NCI-H774 (cell line): ENCODE measurements at places on chromosomes 1 and 21.

DNA sequence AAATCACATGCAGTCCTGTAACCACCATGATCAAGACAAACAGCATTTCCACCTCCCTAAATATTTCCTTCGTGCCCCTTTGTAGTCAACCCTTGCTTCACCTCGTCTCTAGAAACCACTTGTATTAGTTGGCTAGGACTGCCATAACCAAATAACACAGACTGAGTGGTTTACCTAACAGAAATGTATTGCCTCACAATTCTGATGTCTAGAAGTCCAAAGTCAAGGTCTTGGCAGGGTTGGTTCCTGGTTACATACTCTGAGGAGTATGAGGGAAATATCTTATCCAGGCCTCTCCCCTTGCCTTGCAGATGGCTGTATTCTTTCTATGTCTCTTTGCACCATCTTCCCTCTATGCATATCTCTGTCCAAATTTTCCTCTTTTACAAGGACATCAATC, 23.3 kb upstream of the FRRS1 start:
- DNase-seq = no peak

DNA sequence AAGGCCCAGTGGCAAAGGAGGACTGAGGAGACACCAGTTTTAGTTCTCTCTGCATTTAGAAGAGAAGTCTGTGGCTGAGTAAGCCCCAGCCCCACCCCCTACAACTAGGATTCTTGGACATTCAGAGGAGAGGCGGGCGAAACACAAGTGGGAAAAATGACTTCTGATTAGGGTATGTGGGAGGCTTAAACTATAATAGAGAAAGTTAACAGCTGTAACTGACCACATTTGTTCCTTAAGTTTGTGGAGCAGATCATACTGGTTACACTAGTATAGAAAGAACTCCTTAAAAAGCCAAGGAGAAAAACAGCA, 11.2 kb upstream of the TRIM33 start:
- DNase-seq = no peak

DNA sequence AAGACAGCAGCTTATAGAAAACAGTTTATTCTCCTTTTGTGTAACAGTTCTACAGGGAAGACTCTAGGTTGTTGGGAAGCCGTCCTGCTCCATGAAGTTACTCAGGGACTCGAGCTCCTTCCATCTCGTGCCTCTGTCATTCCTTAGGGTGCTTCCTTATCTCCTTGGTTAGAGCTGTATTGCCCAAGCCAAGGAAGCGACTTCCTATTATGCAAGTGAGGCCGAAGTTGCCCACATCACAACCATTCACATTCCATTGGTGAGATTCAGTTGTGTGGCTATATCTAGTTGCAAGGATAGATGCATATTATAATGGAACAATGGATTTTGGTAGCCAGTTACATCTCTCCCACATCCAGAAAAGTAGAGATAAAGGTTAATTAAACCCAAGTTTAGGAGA, 9.0 kb downstream of the GSTM5 start:
- DNase-seq = no peak

- no peak for DNase-seq
Measured at GRCh38 chr1:201880928-201881571, 7.6 kb upstream of the SHISA4 start.

GRCh38 chr1:91774520-91775203, 111.3 kb downstream of the TGFBR3 start:
- no peak for DNase-seq

DNA sequence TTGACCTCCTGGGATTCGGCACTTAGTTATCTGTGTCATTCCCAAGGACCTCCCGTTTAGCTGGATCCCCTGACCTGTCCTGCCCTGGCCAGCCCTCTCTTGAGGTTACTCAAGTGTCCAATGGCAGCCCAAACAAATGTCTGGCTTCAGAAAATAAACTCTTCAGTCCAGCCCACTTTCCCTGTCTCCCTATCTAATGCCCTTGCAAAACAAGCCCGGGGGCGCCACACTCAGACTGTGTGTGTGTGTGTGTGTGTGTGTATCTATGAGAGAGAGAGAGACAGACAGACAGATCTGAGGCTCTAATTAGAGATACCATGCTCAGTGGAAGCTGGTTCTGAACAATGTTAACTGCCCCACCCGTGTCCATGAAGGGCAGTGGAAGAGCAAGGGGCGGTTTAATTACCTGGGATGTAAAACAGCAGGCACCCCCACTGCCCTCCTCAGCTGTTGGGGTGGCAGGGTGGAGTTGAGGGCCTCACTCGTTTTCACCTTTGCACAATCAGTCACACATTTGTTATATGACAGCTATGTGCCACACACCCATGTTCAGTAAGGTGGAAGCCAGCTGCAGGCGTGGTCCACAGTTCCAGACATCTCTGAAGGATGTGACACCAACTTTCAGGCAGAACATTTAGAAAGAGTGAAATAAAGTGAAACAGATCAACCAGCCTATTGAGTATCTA, 57.4 kb downstream of the B3GALT5 start:
- no peak for DNase-seq

GRCh38 chr1:243974451-243975292, 76.4 kb upstream of the ZBTB18 start:
- no peak for DNase-seq

DNA sequence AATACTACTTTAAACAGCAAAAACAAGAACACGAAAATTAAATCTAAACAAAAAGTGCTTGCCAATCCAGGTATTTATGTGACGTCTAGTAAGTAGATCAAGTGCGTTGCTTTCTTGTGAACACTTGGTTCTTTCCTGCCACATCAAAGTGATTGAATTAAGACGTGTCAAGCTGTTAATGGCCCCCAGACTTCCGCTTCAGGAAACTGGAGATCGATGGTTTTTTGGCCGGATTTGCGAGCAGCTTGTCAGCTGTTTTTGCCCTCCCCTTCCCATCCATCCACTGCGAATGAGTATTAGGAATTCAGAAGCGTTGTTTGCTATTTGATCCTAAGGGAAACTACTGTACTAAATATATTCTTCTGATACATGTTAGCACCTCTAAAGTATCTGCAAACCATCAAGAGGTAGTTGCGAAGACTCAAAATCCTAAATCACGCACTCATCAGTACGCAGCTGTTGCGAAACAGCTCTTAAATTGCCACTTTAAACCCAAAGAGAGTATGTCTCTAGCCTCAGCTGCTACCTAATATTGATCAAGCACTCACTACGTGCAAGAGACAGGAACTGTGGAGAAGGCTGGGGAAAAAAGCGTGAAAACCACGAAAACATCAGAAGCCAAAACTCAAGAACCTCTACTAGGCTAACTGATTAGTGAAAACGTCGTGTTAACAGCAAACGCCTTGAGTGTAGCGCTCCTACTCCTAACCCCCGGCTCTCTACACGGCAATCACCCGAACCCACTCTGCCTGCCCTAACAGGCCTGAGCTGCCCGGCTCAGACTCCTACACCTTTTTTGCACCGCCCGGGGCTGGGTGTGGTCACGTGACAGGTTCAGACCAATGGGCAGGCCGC, 473 bp upstream of the BRDT start:
- DNase-seq = no peak

GRCh38 chr1:24108334-24109165, 3.4 kb downstream of the MYOM3 start:
- DNase-seq = no peak

- DNase-seq = no peak
Measured at GRCh38 chr1:205547936-205548827, 43.7 kb downstream of the CDK18 start.

DNA sequence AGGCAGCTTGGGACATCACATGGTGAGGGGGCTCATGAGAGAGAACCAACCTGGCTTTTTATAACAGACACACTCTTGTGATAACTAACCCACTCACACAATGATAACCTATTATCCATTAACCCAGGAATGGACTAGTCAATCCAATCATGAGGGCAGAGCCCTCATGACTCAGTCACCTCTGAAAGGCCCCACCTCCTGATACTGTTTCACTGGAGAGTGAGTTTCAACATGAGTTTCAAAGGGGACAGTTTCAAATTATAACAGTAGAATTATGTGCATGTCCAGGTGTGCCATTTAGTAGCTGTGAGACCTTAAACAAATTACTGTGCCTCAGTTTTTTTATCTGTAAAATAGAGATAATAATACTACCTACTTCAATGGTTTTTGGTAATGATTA, 47.6 kb upstream of the PPP2R5A start:
- no peak for DNase-seq

GRCh38 chr21:36089946-36090345, 20.1 kb downstream of the CBR1 start:
- DNase-seq = no peak

- DNase-seq = no peak
Measured at GRCh38 chr1:50934838-50935237, 25.2 kb downstream of the FAF1 start.

GRCh38 chr1:19138958-19139581, 71.0 kb downstream of the UBR4 start:
- DNase-seq = no peak

GRCh38 chr1:67561704-67562113, 123.3 kb upstream of the GADD45A start:
- peak; percentile 71 for DNase-seq

GRCh38 chr1:15867288-15867687, 19.8 kb downstream of the SPEN start:
- no peak for DNase-seq

GRCh38 chr1:22089787-22090186, 37.3 kb downstream of the CDC42 start:
- DNase-seq = no peak

DNA sequence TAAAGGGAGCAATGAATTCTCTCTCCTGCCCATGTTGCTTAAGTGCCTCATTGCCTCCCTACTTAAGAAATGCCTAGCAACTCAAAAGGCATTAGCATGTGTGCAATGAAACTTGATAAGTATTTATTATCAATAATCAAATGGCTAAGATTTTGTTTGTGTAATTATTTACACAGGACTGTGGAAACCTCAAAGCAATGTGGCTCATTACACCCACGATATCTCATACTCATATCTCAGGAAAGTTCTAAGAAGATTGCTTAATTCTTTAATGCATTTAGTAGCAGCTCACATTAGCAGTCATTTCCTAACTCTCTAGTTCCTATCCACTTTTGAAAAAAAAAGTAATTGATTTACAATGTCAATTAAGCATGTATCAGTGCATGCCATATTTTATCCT, 253.3 kb downstream of the DUSP10 start:
- no peak for DNase-seq

DNA sequence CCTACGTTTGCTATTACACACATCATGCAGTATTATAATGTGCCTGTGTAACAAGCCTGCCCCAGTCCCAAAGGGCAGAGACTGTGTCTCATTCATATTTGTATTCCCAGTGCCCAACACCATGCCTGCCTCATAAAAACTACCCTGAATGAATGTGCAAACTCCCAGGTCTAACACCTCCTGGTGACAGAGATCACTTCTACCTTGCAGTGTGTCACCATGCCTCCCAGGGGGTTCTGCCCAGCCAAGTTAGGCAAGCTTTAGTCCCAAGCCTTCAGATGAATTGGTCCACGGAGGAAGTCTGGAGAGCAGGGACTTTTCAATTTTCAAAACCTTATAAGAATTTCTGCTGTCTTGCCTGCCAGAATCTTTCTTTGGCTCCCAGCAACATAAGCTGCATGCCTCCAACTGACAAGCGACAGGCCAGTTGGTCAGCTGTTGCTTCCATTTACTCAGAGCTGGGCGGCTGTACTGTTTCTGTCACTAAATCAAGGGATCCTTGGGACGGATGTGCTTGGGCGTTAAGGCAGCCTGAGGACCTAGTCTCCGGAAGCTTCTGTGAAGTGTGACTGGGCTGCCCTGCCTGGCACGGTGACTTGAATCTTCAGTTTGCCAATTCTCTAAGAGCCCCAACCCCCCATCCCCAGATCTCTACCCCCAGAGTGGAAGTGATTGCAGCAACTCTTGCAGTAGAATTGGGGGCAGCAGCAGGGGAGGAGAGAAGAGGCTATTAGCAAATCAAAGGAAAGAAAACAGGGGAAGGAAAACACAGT, 1.2 kb downstream of the RXRG start:
- no peak for DNase-seq

- no peak for DNase-seq
Measured at GRCh38 chr1:53089478-53090226, 27.6 kb downstream of the PODN start.

DNA sequence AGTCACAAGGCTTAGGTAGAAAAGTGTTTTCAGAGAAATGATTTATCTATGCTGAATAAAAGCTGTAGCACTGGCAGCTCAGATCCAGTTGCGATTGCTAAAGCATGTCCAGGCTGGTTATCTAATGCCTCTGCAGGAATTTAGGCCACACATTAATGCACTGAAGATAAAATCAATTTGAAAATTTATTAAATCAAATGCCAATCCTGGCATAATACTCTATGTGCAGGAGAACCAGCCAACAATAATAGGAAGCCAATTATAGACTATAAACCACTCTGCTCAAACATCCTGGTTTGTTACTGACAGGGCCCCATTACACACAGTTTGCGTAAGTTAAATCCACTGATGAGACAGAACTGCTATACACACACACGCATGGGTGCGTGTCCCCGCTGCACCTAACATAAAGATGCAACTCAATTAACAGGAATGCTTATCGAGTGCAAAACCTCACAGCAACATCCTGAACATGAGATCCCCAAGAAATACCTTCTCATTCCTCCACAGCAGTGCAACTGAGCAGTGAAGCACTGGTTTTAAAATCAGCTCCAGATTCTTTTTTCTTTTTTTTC, 40.6 kb downstream of the PTP4A2 start:
- DNase-seq = no peak

GRCh38 chr1:172350856-172351255, 69.6 kb upstream of the C1orf105 start:
- DNase-seq = no peak

GRCh38 chr1:159184201-159184600, 12.8 kb downstream of the CADM3 start:
- no peak for DNase-seq

- no peak for DNase-seq
Measured at GRCh38 chr1:243582326-243582725, 267.7 kb downstream of the AKT3 start.

DNA sequence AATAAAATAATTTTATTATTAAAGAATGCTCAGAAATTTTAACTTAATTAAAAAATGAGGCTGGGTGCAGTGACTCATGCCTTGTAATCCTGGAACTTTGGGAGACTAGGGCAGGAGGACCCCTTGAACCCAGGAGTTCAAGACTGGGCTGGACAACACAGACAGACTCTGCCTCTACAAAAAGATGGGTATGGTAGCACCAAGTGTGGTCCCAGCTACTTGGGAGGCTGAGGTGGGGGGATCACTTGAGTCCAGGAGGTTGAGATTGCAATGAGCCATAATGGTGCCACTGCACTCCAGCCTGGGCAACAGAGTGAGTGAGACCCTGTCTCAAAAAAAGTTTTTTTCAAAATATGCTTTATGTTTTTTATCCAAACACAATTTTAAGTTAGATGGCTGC, 25.3 kb downstream of the TMED5 start:
- no peak for DNase-seq

DNA sequence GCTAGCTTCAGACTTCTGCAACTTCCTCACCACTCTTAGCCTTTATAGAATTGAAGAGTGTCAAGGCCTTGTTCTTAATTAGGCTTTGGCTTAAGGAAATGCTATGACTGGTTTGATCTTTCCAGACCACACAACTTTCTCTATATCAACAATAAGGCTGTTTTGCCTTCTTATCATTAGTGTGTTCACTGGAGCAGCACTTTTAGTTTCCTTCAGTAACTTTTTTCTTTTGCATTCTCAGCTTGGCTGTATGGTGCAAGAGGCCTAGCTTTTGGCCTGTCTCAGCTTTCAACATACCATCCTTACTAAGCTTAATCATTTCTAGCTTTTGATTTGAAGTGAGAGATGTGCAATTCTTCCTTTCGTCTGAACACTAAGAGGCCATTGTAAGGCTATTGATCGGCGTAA, 8.6 kb downstream of the PRKACB start:
- DNase-seq = no peak

- DNase-seq = no peak
Measured at GRCh38 chr1:168483539-168483938, 60.3 kb downstream of the XCL2 start.
